ENCODE measurements at places on chromosomes 1 and 21.

- no peak for DNase-seq
Measured at GRCh38 chr1:25797939-25798338, 2.1 kb upstream of the SELENON start.

DNA sequence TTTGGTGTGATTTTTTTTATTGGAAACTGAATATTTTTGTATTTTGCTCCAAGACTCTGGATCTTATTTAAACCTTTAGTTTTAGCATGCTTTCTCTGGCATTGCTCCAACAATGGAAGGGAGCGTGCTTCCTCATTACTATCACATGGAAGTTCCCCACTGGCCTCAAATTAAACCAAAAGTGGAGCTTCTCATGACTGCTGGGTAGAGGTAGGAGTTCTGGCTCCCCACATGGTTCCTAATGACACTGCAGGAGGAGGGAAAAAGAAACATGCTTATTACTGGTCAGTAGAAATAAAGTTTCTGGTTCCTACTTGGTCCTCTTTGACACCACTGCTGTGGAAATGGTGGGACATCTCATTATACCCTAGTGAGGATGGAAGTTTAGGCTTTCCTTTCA, 310.5 kb downstream of the PTGER3 start:
- DNase-seq, result no peak

DNA sequence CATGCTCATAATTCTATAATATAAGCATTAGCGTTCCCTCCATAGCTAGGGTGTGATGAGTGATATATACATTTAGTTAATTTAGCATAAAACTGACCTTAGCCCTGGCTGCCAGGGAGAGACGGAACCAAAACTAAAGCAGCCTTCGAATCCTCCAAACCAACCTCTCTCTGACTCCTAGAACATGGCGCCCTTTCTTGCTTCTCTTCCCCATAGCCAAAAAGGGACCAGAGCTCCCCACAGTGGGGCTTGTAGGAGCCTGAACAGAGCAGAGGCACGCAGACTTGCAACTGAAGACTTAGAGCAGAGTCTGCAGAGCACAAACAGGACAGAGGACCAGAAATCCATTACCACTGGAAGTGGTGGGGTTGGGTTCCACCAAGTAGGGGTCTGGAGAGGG, 17.7 kb downstream of the IRF2BP2 start:
- no peak for DNase-seq

- DNase-seq, result no peak
Measured at GRCh38 chr1:156200044-156200443, 6.1 kb downstream of the SLC25A44 start.

GRCh38 chr1:211581526-211581925, 2.6 kb upstream of the SLC30A1 start:
- no peak for DNase-seq

- DNase-seq, result no peak
Measured at GRCh38 chr1:104238991-104239390, 489.3 kb downstream of the AMY1C start.

DNA sequence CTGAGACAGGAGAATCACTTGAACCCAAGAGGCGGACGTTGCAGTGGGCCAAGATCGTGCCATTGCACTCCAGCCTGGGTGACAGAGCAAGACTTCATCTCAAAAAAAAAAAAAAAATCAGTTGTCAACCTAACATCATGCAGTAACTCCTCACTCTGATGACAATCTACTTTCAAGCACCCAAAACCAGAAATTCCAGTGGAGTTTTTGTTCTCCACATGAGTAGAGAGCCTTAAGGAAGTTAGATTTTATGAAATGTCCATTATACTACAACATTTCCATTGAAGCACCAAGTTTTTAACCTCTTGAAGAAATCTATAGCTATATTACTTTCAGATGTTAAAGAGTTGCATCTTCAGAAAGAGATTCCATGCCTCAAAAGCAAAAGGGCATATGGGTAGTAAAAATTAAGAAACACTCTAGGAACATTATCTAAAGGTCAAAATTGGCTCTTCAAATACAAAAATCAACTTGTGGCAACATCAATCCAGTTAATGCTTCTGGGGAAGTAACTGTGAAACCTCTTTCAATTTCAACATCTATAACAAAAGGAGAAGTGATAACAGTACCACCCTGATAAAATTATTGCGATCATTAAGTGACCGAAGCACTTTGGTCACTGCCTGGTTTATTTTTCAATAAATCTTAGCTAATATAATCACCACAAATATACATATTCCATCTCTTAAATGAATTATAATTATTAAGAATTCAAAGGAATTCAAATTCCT, 7.7 kb downstream of the LPGAT1 start:
- DNase-seq, result no peak

DNA sequence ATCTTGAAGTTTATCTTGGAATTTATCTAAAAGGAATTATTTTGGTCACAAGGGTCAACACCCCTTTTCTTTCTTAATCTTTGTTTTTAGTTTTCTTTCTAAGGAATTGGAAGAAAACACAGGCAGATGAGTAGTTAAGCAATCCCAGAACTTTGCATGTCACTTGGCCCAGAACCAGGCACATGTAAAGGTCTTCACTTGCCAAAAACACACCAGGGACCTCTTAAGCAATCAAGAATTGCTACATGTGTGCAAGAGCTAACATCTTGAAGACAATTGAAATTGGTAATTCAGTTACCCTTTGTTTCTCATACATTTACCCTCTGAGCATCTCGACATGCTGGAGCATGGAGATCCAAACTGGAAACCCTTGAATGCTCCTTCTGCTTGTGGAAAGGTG, 114.2 kb downstream of the ZC3H11B start:
- no peak for DNase-seq

DNA sequence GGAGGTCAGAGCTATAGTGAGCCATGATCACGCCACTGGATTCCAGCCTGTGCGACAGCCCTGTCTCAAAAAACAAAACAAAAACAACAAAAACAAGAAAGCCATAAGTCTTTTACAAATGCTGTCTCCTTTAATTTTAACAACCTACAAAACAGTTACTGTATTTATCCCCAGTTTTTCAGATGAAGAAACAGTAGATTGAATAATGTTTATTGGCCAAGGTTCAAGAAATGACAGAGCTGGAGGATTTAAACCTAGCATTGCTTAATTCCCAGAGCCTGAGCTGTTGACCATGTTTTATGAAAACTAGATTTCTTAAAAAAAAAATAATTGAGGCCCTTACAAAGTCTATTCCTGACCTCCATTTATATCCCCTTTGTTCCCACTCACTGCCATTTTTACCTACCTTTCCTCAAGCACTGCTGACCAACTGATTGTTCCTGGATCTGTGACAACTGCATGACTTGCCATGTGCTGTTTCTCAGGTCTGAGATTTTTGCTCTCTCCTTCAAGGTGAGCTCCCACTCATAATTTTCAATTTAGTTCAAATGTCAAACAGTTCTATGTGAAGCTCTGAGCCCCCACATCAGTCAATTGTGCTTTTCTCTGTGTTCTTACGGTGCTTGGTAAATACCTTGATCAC, 140.8 kb downstream of the CHRM3 start:
- no peak for DNase-seq

- DNase-seq, result no peak
Measured at GRCh38 chr1:228445843-228446650, 29.4 kb upstream of the TRIM17 start.

- no peak for DNase-seq
Measured at GRCh38 chr1:216599851-216600250, 123.4 kb downstream of the ESRRG start.

GRCh38 chr1:75328691-75329090, 194.5 kb downstream of the LHX8 start:
- DNase-seq, result no peak

DNA sequence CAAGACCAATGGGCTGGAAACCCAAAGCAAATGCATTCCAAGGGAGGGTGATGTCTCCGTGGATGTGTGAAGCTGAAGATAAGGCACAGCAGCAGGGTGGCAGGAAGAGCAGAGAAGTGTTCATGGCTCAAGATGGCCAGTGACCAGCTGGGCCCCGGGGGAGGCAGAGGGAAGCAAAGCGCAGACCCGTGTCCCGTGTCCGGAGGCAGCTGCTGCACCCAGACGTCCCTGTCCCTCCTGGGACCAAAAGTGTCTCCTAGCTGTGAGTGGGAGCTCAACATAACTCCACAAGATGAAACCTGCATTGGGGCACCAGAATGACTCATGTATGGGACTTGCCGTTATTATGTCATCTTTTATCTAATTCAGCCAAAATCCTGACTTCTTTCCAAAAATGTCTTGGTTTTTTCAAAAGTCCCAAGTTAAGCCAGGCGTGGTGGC, 118.2 kb downstream of the RIPK4 start:
- no peak for DNase-seq
